SIG-M5 (cell line): ENCODE measurements at places on chromosomes 11 and 22.

DNA sequence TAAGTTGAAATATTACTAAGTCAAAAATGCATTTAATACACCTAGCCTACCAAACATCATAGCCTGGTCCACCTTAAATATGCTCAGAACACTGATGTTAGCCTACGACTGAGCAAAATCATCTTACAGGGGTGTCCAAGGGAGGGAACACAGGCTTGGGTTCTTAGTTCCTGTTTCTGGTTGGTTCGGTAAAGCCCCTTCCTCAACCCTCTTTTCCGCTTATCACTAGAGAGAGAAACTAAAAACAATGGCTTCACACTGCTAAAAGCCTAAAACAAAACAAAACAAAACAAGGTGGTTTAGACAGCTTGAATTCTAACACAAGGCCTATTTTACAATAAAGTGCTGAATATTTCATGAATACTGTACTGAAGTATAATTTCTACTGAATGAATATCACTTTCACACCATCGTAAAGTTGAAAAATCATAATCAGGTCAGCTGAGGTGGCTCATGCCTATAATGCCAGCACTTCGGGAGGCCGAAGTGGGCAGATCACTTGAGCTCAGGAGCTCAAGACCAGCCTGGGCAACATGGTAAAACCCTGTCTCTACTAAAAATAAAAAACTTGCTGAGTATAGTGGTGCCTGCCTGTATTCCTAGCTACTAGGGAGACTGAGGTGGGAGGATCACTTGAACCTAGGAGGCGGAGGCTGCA, 118.0 kb downstream of the SIK3 start:
- no peak for DNase-seq

DNA sequence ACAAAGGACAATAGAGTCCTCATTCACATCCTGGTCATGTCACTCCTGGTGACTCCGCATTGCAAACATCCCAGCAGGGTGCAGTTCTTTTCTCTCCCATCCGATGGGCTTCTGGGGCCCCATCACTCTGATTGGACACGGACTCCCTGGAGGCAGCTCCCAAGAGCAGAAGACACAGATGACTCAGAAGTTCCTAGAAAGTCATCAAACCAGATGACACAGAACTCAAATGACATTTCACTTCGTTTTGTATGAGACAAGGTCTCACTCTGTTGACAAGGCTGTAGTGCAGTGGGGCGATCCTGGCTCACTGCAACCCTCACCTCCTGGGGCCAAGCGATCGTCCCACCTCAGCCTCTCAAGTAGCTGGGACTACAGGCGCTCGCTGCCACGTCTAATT, 33.2 kb downstream of the ZNF195 start:
- DNase-seq, result no peak

GRCh38 chr11:69382131-69383128, 88.5 kb downstream of the MYEOV start:
- no peak for DNase-seq

- no peak for DNase-seq
Measured at GRCh38 chr11:69377953-69378302, 84.0 kb downstream of the MYEOV start.

- no peak for DNase-seq
Measured at GRCh38 chr11:111327908-111328624, 29.7 kb downstream of the POU2AF3 start.

- no peak for DNase-seq
Measured at GRCh38 chr11:47918882-47919495, 61.4 kb upstream of the PTPRJ start.

DNA sequence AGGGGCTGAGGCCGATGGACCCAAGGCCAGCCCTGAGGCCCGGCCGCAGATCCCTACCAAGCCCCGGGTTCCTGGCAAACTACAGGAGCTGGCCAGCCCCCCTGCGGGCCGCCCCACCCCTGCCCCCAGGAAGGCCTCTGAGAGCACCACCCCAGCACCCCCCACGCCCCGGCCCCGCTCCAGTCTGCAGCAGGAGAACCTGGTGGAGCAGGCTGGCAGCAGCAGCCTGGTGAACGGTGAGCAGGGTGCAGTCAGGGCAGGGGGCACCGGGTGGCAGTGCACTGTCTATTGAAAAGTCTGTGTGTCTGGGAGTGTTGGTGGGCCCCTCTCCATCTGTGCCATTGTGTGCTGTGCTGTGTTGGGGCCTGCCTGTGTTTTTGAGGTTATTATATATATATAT, 16.1 kb downstream of the MICALL1 start:
- DNase-seq, result no peak

GRCh38 chr11:127492029-127492428, 491.5 kb upstream of the KIRREL3 start:
- no peak for DNase-seq

DNA sequence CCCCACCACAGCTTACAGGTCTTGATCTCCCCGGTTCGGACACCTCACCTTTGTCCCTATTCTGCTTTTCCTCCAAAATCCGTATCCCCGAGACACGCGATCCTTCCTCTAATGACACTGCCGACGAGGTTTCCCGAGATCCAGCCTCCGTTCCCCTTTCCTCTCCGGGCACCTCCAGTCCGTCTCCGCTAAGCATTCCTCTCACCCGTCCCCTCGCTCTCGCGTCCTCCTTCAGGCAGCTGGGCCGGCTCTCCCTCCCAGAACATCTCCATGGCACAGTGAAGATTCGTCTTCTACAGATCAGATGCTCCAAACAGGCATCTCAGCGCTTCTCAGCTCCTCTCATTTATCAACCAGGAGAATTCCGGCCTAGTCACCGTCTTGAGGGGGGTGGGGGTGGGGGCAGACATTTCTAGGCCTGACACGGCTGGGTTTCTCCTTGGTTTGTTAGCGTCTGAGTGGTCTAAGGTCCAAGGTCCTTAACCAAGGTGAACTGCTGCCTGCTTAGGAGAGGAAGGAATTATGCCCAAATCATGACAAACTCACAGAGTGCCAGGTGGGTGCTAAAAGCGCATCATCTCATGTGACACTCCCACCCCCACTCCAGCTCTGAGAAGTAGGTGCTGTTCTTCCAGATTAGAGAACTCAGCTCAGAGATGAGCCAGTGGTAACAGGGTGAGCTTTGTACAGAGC, at the start of gene SPTBN2:
TSS of gene SPTBN2 (minus strand) at position 524 of the 693 bp plus-strand sequence. CDS start 7,976 bp downstream, outside the sequence.
- no peak for DNase-seq

GRCh38 chr11:11571893-11572292, 49.9 kb downstream of the GALNT18 start:
- no peak for DNase-seq

- DNase-seq, result no peak
Measured at GRCh38 chr22:49769691-49770546, 57.8 kb downstream of the BRD1 start.

DNA sequence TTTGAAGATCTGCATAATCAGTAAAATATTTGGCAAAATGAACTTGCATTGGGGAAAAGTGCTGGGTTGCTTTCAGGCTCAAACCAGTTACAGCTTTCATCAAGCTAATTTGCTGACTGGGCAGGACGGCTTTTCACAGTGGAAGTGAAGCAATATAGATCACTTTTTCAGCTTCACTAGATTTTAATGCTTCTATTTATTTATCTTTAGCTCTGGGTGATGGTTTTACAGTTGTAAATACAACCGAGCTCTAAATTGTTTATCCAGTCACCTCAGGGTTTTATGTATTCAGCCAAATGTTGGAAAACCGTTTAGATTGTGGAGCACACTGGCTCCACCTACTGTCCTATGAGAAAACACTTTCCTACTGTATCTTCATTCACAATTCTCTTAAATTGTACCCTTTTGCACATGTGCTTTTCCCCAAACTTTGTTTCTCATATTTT, 58.2 kb downstream of the ACER3 start:
- no peak for DNase-seq

DNA sequence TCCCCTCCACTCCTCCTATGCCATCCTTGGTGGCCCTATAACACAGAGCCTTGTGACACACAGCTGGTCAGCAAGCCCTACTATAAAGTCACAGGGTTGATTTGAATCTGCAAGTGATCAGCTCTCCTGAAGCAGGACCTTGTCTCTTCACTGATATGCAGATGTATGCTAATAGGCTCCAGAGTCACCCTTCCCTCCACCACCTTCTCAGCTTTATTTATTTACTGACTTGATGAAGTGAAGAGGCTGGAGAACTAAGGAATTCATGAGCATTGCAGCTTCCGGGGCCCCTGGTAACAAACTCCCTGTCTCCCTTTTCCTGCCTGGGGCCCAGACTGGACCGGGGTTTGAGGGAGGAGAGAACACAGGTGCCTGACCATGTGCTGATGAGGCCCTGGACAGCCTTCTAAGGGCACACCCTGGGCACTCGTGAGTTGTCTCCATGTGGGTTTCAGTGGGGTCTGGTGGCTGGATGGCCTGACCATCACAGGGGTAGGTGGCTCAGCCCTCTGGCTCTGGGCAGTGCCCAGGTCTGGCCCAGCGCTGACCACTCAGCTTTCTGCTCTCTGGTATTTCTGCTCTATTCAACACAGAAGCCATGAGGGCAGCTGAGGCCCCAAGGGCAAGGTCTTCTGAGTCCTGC, 307.5 kb downstream of the NTM start:
- no peak for DNase-seq

- DNase-seq, result no peak
Measured at GRCh38 chr11:15710580-15711275, 596.0 kb downstream of the INSC start.

GRCh38 chr11:69200331-69201065, 44.8 kb downstream of the SMIM38 start:
- no peak for DNase-seq

DNA sequence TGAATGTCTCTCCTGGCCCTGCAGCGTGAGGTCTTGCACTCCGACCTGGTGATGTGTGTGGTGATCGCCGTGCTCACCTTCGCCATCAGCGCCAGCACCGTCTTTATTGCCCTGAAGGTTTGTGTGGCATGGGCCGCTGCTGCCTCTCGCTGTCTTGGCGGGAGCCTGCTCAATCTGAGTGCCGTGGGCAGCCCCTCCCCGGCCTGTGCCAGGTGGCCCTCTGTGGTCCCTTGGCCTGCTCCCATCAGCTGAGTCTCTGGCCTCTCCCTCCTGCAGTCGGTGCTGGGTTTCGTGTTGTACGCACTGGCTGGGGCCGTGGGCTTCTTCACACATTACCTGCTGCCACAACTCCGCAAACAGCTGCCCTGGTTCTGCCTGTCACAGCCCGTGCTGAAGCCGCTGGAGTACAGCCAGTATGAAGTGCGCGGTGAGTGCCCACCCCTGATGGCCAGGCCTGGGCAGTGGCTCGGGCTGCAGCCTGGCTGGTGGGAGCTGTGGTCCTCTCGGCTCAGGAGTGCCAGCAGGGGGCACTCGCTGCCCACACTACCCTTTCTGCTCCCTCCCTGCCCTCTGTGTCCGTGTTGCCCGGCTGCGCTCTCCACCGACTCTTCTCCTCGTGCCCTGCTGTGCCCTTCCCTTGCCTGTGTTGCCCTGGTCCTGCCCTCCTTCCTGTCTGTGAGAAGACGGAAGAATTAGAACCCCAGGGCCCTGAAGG, 10.2 kb downstream of the PCNX3 start:
- no peak for DNase-seq

DNA sequence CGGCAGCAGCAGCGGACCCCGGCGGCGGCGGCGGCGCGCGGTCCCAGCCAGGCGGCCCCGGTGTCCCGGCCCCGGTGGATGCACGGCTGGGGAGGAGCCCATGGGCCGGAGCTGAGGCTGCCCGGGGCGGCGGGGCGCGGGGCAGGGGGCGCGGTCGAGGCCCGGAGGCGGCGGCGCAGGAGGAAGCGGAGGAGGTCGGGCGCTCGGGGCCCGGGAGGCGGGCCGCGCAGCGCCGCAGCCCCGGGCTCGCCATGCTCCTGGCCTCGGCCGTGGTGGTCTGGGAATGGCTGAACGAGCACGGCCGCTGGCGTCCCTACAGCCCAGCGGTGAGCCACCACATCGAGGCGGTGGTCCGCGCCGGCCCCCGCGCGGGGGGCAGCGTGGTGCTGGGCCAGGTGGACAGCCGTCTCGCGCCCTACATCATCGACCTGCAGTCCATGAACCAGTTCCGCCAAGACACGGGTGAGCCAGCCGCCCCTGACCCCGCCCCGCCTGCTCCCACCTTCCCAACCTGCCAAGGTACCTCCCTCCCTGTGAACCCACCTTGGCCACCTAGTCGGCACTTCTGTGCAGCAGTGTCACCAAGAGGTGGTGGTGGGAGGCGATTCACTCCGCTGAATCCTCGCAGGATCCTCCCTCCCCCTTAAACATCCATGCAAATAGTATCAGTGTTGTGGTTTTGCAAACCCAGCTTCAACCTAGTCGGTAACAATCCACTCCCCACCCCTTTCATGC, 580 bp downstream of the DTX4 start:
- DNase-seq, result no peak

DNA sequence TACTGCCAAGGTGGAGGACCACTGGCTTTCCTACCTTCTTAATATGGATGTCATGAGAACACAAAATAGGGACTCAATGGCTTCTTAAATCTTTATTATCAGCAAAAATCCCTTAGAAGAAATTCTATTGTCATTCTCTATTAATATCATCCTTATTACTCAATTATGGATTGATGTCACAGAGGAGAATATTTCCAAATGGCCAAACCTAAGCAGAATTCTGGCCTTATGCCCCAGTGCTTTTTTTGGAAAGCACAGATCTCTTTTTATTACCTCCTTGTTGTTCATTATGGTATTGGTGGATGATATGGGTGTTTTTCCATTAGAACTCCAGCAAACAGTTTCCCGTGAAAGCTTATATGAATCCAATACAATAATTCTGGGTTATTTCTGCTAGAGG, 9.9 kb downstream of the CRTAM start:
- no peak for DNase-seq

DNA sequence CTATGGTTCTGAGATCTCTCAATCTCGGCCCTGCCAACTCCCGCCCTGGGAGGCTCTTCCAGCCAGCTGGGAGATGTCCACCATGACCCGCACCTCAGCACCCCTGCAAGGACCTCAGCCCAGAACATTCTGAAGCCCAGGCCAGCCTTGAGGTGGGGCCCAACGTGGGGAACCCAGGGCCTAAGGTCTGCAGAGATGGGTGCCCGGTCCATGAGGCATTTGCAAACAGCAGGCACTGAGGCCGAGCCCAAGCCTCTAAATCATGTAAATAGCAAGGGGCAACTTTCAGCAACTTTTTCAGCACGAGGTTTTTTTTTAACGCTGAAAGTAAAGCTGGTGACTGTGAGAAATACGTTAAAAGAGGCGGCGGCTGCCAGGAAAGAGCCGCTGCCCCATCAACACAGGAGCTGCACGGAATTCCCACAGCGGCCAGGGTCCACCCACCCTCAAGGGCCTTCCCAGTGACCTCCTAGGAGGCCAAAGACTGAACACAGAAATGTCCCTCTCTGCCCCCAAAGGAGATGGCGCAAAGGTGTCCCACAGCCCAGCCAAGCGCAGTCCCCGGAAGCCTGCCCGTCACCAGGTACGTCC, 46.9 kb downstream of the BRD1 start:
- no peak for DNase-seq

DNA sequence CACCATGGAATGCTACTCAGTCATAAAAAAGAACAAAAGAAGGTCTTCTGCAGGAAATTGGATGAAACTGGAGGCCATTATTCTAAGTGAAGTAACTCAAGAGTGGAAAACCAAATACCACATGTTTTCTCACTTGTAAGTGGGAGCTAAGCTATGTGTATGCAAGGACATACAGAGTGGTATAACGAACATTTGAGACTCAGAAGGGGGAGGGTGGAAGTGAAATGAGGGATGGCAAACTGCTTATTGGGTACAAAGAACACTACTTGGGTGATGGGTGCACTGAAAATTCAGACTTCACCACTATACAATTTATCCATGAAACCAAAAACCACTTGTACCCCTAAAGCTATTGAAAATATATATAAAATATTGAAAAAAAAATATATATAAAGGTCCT, 13.4 kb upstream of the CAT start:
- DNase-seq, result no peak

GRCh38 chr22:36192542-36192941, 9.1 kb downstream of the APOL4 start:
- no peak for DNase-seq
